A673 (cell line): ENCODE measurements at places on chromosomes 11 and 22. TPM values are rescaled to one million over a fixed set of nuclear protein-coding genes. Genes with fewer than 3 reads are reported as not detected.

GRCh38 chr11:122265981-122266380, 150.0 kb upstream of the BLID start:
- no peak for DNase-seq

DNA sequence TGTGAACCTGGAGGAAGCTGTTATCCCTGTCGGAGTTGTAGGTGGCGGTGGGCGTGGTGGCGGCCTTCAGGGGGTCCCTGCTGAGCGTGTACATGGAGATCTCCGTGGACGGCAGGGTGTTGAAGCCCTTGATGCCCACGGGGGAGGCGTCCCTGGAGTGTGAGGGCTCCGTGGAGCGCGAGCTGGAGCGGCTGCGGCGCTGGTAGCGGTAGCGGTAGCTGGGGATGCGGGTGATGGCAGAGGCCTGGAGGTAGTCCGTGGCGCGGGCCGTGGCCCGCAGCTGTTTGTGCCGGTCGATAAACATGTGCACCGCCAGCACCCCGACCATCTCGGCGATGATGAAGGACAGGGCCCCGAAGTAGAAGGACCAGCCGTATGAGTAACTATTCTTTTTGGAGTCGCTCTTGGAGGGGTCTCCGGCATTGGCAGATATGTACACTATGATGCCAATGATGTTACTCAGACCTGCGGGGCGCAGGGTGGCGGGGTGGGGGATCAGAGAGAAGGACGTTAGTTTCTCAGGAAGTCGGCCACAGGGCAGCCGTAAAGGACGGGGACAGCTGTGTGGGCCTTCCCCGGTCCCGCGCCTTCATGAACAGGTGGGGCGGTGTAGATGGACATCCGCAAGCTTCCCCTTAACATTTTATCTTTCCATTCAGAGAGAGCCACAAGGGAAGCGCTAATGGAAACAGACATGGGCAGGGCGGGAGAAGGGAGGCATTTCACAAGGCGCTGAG, 35.6 kb upstream of the EIF3D start:
- no peak for DNase-seq

DNA sequence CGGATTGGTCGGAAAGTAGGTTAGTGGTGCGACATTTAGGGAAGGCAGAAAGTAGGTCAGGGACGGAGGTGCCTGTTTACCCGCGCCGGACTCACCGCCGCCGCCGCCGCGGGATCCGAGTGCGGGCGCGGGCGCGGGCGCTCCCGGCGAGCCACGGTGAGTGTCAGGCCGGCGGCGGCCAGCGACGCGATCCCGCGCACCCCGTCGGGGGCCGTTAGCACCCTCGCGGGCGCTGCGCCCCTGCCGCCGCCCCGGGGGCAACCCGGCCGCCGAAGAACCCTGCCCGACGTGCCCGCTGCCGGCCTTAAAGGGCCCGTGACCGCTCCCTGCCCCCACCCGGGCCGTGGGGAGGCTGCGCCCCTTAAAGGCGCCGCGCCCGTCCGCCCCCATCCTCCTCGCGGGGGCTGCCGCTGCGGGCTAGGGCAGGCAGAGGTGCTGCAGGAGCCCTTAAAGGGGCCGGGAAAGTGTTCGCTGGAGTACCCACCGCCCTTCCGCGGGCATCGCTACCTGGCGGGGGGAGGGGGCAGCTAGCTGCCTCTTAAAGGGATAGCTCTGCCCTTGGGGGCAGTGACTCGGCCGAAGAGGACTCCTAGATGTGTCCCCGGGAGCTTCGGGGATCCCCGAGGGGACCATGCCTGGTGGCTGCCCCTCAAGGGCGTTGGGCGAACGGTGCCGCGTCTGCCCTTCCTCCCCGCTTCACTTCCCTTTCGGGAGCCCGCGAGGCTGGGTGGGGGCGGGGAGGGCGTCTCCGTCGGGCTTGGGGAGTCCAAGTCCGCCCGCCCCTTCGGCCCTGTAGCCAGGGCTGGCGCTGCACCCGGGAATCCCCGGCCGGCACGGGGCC, at the start of gene BMAL1:
Gene BMAL1, plus strand, starts transcription at position 23 of the 841 bp plus-strand sequence. CDS start 76,519 bp downstream, outside the sequence.
- peak; percentile 19 for DNase-seq

DNA sequence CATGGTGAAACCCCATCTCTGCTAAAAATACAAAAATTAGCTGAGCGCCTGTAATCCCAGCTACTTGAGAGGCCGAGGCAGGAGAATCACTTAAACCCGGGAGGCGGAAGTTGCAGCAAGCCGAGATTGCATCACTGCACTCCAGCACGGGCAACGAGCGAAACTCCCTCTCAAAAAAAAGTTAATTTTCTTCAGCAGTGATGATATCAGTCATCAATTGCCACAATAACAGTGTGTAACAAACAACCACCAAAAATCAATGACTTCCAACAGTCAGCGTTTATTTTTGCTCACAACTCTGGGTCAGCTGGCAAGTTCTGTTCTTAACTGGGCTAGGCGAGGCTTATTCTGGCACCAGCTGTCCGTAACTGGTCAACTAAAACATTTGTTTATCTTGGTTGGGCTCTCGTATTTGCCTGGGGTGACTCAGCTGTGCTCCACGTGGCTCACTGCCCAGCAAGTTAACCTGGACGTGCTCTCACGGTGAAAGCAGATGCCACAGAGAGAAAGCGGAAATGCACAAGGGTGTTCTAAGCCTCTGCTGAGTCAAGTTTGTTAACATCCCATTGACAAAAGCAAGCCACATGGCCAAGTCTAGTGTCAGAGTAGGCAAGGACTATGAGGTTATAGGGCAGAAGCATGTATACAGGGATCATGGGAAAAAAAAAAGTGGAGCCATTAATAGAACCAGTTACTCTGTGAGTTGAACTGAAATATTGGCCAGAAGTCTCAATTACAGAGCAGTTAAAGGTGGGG, 52.1 kb downstream of the LHFPL7 start:
- no peak for DNase-seq

DNA sequence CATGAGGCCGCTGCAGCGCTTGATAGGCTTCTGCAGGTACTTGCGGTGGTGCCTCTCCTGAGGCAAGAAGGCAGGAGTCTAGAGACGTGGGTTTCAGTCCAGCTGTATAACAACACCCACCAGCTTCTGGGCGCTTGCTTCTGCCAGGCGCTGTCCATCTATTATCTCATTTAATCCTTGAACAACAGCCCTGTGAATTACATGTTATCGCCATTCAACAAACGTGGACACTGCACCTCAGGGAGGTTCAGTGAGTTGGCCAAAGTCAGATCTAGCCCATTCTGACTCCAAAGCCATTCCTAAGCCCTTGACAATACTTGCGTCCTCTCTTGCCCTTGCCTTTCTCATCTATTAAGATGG, 436 bp upstream of the FAM181B start:
- no peak for DNase-seq

GRCh38 chr11:57277845-57278720, 41.0 kb upstream of the APLNR start:
- DNase-seq: peak; percentile 86

- no peak for DNase-seq
These were observed 137.3 kb upstream of the TENM4 start for GRCh38 chr11:79578116-79578515.

DNA sequence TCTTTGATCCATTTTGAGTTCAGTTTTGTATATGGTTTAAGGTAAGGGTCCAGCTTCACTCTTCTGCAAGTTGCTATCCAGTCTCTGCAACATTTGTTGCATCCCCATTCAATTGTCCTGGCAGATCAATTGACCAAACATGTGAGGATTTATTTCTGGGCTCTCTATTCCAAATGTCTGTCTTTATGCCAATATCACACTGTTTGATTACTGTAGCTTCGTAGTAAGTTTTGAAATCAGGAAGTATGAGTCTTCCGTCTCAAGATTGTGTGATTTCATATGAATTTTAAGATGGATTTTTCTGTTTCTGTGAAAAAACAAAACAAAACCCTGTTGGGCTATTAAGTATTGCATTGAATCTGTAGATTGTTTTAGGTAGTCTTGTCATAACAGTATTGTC, 17.0 kb downstream of the APLP2 start:
- no peak for DNase-seq

- DNase-seq: no peak
These were observed 8.7 kb upstream of the ACCS start for GRCh38 chr11:44057340-44057739.

GRCh38 chr11:130531061-130531460, 82.6 kb downstream of the ADAMTS15 start:
- DNase-seq: peak; percentile 25

GRCh38 chr11:105000797-105001196, 22.2 kb downstream of the CASP5 start:
- DNase-seq: peak; percentile 40

DNA sequence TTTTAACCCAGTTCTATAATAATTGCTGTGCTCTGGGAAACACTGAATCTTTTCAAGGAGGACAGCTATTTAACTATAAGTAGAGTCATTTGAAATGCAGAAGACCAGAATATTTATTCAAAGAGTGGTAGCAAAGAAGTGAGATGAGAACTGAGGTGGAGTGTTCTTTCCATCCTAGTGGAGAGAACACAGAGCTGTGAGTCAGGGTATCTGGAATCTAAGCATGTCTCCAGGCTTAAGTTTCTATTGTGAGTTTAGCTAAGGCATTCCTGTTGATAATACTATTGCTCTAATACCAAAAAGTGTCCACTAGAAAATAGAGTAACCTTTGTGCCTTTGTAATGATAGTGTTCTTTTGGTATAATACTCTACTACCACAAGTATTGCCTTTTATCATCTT, 32.4 kb downstream of the JAM3 start:
- DNase-seq: no peak

- DNase-seq: no peak
These were observed 1181.6 kb downstream of the TBC1D22A start for GRCh38 chr22:47943729-47944700.

DNA sequence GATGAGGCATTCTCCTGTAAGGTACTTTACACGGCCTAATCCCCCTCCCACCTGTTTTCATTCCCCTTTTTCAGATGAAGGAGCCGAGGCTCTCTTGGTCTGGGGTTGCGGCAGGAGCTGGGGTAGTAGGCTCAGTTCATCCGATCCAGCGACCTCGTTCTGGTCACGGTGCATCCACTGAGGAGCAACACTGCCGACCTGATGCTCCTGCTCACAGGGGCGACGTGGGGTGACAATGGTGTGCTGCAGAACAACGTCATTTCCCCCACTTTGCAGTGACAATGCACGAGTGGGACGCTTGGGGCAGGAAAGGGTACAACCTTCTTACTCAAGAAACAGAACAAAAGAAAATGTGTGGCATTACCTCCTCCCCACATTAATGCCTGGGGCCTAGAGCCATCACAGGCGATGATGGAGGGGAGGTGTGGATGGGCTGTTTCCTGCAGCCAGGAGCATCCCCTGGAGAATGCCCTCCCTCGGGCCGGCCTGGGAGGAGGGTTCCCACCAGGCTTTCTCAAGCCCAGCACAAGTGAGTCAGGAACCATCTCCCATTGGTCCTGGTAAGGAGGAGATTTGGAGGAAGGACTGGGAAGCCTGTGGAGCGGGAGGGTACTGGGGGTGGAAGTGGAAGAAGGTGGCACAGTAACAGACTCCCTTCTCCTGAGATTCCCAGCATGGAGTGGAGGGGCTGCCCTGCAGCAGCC, 125.6 kb downstream of the SPATA19 start:
- no peak for DNase-seq

DNA sequence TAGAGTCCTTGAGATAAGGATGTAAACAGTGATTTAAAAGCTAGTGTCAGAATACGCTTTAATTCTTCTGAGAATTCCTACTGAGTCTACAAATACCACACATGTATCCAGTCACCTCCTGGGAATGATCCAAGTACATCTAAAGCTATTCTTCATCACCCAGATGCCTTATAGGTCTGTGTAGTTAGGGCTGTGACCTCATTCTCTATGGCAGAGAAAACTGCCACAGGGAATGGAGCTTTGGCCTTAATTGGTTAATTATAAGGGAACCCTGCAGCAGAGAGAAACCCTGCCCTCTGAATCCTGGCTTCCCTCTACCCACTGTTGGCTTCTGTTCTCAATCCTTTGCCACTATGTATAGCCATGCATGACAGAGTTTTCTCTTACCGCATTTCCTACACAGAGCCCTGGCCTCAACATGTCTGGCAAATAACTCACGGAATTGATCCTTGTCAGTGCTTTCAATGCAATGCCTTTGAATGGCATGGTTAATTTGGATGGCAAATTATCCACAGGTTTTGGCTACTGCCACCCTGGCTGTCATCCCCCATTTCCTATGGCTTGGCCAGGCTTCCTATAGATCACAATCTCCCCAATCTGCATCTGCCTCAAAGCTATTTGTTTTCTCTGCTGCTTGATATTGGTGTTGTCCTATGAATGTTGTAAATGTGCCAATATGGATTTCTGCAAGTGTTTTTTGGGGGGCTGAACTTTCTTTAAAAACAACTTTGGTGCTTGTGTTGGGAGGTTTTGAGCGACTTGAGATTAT, 2.9 kb downstream of the DIXDC1 start:
- DNase-seq: no peak

GRCh38 chr11:44403587-44404273, 93.8 kb upstream of the ALX4 start:
- DNase-seq: no peak

GRCh38 chr11:62017878-62018655, 50.6 kb upstream of the FTH1 start:
- no peak for DNase-seq

DNA sequence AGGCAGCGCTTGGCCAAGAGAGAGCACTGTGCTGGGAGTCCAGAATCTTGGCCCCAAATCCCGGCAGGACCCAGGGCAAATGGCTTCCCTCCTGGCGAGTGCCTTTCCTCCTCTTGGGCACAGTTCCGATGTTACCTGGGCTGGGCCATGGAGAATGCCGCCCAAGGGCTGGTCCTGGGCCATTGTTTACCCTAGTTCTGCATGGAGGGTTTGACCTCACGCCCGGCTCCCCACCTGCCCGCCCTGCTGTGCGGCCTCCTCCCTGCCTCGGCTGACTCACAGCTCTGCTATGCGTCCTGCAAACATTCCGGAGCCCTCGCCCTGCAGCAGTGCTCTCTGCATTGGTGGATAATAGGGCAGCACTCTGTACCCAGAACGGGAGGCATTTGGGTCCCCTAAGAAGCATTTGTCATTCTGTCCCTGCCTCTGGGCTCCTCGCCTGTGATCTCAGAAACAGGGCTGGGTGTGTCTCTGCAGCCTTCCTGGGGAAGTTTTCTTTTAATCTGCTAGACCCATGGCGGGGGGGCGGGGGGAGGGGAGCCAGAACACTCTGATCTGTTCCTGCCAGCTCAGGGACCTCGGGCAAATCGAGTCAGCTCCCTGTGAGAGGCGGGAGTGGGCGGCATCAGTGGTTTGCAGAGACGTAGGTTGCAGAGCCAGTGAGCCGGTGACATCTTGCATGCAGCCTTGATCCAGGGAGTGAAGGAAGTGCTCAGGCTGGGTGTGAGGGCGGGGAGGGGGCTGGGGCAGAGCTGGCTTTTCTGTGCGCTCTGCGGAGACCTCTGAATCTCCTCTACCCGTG, 32.9 kb upstream of the SMIM38 start:
- peak; percentile 72 for DNase-seq

- peak; percentile 61 for DNase-seq
These were observed 465.2 kb downstream of the MIAT start for GRCh38 chr22:27122574-27122973.

The OR5A1 gene
- not detected in 2 replicates for total RNA-seq

The MMP8 gene
- 0.21 and 0.33 TPM in 2 replicates for total RNA-seq

The SLN gene
- total RNA-seq: 0.58 and 1.1 TPM in 2 replicates

The APOA4 gene
- total RNA-seq: not detected in 2 replicates

The TMPRSS4 gene
- total RNA-seq: not detected in 2 replicates

The OR5P2 gene
- total RNA-seq: not detected in 2 replicates
